ENCODE measurements at places on chromosomes 5 and 9. TPM values are rescaled to one million over a fixed set of nuclear protein-coding genes. Genes with fewer than 3 reads are reported as not detected.

GTF2H2 gene
- total RNA-seq = 13.2 TPM

C5 gene
- 0.48 TPM for total RNA-seq

SLC45A2 gene
- not detected for total RNA-seq

N4BP3 gene
- total RNA-seq = 4.8 TPM

LEAP2 gene
- 0.21 TPM for total RNA-seq

EPB41L4B gene
- 31.5 TPM for total RNA-seq

PCSK5 gene
- total RNA-seq = 12.5 TPM

CDH6 gene
- 38.6 TPM for total RNA-seq

KIF4B gene
- not detected for total RNA-seq

FOXD4L6 gene
- not detected for total RNA-seq

SLC1A3 gene
- 4.6 TPM for total RNA-seq

TRAF1 gene
- total RNA-seq = 6.3 TPM

Measured in tracheal epithelial cell (primary cell).